ENCODE measurements at places on chromosomes 13 and 19. TPM values are rescaled to one million over a fixed set of nuclear protein-coding genes. Genes with fewer than 3 reads are reported as not detected.

DNA sequence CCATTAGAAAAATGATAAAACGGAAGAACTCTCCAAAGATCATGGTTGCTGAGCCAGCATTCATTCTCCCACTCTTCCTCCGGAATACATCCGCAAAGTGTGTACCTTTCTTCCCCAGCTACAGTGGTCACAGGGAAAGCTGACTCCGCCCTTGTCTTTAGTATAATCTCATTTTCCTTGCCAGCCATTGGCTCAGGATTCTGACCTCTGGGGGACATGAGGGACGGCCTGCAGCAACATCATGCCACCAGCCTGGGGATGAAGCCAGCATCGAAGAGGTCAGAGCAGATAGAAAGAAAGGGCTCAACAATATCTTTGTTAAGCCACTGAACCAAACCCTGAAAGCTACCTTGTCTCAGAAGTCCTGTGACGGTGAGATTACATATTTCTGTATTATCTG lies 46.3 kb upstream of the TPP2 start:
- no peaks in the 10 kb centered on the region for H3K36me3 ChIP-seq
- H3K27ac ChIP-seq = no peak overlapping the region
- no peak overlapping the region for H3K4me3 ChIP-seq
- DNase-seq = no peak
- H3K27me3 ChIP-seq = no peaks in the 10 kb centered on the region

DNA sequence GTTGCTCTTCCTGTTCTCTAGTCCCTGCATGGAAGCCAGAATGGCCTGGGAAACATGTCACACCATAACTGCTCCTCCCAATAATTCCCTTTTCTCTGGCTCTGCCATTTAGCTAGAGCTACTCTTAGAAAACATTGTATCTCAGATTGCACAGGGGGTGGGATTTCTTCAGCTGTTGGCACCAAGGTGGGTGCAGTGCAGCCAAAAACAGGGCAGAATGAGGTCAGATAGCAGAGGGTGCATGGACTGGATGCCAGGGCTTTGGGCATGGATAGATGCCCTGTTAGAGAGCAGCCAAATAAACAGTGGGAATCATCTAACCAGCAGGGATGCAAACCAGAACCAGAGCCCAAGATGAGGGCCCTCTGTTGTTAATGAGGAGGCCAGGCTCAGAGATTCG lies 4.9 kb upstream of the AMER2 start:
- no peak overlapping the region for H3K27ac ChIP-seq
- no peaks in the 10 kb centered on the region for H3K36me3 ChIP-seq
- no peak for DNase-seq
- no peaks in the 10 kb centered on the region for H3K4me1 ChIP-seq
- H3K4me3 ChIP-seq = no peak overlapping the region

Gene OR4F17
- total RNA-seq = not detected

Gene LILRB4
- total RNA-seq = not detected

DNA sequence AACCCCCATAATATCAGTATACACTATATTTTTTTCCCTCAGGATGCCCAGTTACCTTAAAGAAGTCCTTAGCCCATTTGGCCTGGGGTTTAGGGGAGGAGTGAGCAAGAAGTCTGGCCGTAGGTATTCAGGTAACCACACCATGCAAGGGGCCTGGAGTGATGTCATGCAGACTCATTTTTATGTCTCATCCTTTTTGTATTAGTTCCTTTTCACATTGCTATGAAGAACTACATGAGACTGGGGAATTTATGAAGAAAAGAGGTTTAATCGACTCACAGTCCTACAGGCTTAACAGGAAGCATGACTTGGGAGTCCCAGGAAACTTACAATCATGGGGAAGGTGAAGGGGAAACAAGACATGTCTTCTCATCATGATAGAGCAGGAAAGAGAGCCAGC lies 12.2 kb downstream of the TPP2 start:
- peaks cover 1% of the 10 kb centered on the region for H3K36me3 ChIP-seq
- H3K4me1 ChIP-seq = peaks cover 3% of the 10 kb centered on the region
- no peak overlapping the region for H3K27ac ChIP-seq
- no peak for DNase-seq

- H3K4me3 ChIP-seq = no peak overlapping the region
- H3K36me3 ChIP-seq = no peaks in the 10 kb centered on the region
- DNase-seq = no peak
- H3K4me1 ChIP-seq = no peaks in the 10 kb centered on the region
These were observed 5.3 kb upstream of the FFAR1 start for GRCh38 chr19:35342430-35342829.

DNA sequence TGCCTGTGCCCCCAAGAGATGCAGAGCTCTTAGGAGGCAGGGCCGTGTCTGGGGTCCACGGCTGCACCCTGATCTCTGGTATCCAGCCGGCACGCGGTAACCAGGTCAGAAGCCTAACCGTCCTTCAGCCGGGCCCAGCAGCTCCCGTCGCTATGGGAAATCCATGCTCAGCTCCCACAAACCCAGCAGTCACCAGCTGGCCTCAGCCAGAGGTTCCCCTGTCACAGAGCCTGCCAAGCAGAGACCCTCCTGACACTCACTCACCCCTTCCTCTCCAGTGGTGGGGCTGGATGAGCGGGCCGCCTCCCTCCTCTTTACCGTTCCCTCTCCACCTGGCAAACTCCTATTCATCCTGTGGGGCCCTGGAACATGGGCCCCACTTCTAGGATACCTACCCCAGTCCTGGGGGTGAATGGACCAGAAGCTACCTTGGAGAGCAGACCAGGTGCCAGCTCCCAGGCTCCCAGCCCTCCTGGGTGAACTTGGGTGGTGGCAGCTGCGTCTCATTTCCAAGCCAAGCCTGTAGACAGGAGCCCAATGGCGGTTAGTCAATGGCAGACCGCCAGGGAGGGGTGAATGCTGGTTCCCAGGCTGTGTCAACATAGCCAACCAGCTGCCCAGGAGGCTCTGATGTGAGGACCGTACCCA lies 21.4 kb upstream of the TCF3 start:
- no peak overlapping the region for H3K4me3 ChIP-seq
- H3K27ac ChIP-seq = no peak overlapping the region
- no peaks in the 10 kb centered on the region for H3K27me3 ChIP-seq
- DNase-seq = no peak
- no peaks in the 10 kb centered on the region for H3K36me3 ChIP-seq

Gene GPALPP1
- 36.2 TPM for total RNA-seq

- peaks cover 29% of the 10 kb centered on the region for H3K4me1 ChIP-seq
- H3K27me3 ChIP-seq = no peaks in the 10 kb centered on the region
- no peak overlapping the region for H3K4me3 ChIP-seq
These were observed 12.5 kb downstream of the ZNF611 start for GRCh38 chr19:52722062-52723003.

- H3K4me3 ChIP-seq = peak overlapping the region; percentile 36
- no peaks in the 10 kb centered on the region for H3K36me3 ChIP-seq
- DNase-seq = no peak
- no peaks in the 10 kb centered on the region for H3K27me3 ChIP-seq
These were observed 644 bp downstream of the HCST start for GRCh38 chr19:35902870-35903475.

DNA sequence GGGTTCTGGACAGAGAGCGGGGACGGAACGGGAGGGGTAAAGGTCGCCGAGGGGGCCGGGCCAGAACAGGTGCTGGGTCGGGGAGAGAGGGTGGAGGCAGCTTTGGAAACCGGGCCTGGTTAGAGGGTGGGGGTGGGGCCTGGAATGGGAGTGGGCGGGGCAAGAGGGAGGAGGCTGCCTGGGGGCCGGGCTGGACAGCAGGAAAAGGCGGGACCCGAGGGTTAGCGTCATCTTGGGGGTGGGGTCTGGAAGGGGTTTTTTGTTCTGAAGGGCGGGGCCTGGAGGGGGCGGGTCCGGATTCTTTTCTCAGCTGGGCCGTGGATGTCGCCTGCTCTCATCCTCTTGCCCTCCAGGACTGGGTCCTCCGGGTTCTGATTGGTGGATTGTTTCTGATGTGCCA lies 4.3 kb upstream of the ZNF813 start:
- 0 out of 2 replicates have a peak, but pooled peaks cover 4% of the 10 kb centered on the region for H3K4me1 ChIP-seq
- peak overlapping the region; percentile 64 for H3K27ac ChIP-seq
- DNase-seq = peak; percentile 48
- H3K4me3 ChIP-seq = no peak overlapping the region

All from Caco-2 (cell line).